Stimulated activated CD4-positive, alpha-beta T cell treated with anti-CD3 and anti-CD28 coated beads, Interleukin-15, amount 100 ng/mL, for 1 hour (primary cell): ENCODE measurements at places on chromosomes 12 and 14.

GRCh38 chr14:25933731-25934130 lies 664.1 kb downstream of the NOVA1 start:
- no peak for DNase-seq

GRCh38 chr12:27844366-27845090 lies 64.5 kb upstream of the MANSC4 start:
- DNase-seq: no peak

- no peak for DNase-seq
These were observed 1.8 kb downstream of the HSPB8 start for GRCh38 chr12:119180380-119181040.

- no peak for DNase-seq
These were observed 26.8 kb downstream of the AMN start for GRCh38 chr14:102949062-102949800.

GRCh38 chr12:24708718-24709117 lies 240.2 kb downstream of the BCAT1 start:
- no peak for DNase-seq

GRCh38 chr14:73824536-73824935 lies 27.1 kb upstream of the PTGR2 start:
- no peak for DNase-seq

DNA sequence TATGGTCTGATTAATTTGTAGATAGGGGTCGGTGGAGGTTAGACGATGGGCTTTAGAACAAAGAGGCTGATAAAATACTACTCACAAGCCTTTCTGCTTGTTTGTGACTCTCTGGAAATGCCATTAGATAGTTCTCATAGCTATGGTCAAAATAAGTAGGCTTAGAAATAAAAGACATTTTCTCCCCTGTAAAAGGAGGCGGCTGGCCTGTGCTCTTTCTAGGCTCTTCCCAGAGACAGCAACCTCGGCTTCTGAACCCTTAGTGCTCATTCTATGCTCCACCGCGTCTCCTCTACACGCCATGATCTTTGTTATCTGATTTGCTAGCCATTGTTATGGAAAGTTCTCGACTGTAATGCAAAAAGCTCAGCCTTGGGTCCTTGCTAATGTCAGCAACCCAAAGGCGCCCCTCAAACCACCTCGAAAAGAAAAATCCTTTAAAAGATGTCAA lies 64.5 kb downstream of the CRADD start:
- no peak for DNase-seq

GRCh38 chr12:128288896-128289295 lies 21.9 kb downstream of the TMEM132C start:
- DNase-seq: no peak

DNA sequence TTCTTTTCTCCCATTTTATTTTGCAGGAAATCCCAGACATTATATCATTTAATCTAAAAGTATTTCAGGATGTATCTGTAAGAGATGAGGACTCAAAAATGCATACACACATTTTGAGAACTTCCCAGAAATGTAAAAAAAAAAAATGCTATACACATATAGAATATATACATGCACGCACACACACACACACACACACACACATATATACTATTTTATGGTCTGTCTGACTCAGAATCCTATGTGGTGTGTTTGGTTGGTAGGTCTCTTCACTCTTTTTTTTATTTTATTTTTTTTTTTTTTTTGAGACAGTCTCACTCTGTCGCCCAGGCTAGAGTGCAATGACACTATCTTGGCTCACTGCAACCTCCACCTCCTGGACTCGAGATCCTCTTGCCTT lies 65.5 kb downstream of the FBXO34 start:
- DNase-seq: no peak

- DNase-seq: no peak
These were observed 28.5 kb downstream of the FOS start for GRCh38 chr14:75306927-75307699.

GRCh38 chr12:21815306-21816062 lies 41.0 kb upstream of the KCNJ8 start:
- no peak for DNase-seq

- no peak for DNase-seq
These were observed 329.5 kb downstream of the RPL10L start for GRCh38 chr14:46322076-46322475.

DNA sequence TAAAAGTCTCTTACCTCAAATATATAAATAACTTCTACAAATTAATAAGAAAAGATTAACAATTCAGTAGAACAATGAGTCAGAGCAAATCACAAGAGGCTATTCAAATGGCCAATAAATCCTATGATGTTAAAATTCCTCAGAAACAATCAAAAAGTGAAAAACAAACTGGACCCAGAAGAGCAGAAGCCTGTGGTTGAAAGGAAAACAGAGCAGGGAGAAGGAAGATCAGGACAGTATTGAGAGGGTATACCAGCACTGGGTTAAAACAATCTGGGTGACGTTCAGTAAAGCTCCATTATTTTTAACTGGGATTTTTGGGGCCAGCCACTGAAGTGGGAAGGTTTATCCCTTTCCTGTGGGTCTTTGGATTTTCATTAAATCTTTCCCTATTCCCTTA lies 39.7 kb upstream of the PCED1B start:
- DNase-seq: no peak

- no peak for DNase-seq
These were observed 52.4 kb downstream of the VCPKMT start for GRCh38 chr14:50063876-50064420.

- DNase-seq: no peak
These were observed 182.4 kb downstream of the EGLN3 start for GRCh38 chr14:33768458-33768830.
